ENCODE measurements at places on chromosomes 7 and 10.

DNA sequence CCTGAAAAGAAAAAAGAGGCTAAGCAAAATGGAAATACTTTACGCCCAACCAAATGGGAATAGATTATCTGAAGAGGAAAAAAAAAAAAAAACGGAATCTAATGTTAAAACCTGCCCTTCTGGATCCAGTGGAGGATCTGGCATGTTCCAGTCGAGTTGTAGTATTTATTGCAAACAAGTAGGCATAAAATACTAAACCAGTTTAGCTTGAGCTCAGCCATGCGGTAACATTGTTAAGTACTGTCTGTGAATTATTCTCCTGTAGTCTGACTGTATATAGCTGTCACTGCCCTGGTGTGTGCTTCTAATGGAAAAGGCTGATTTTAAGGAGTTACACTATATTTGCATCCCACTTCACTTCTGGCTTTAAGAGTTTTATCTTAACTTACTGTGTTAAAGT, 40.3 kb downstream of the CELF2 start:
- DNase-seq = no peak

- DNase-seq = no peak
Observed at GRCh38 chr7:150978126-150978789, at the start of gene KCNH2. Gene KCNH2 (minus strand): TSS chr7:150978321. CDS start chr7:150977913, 408 bp downstream.

DNA sequence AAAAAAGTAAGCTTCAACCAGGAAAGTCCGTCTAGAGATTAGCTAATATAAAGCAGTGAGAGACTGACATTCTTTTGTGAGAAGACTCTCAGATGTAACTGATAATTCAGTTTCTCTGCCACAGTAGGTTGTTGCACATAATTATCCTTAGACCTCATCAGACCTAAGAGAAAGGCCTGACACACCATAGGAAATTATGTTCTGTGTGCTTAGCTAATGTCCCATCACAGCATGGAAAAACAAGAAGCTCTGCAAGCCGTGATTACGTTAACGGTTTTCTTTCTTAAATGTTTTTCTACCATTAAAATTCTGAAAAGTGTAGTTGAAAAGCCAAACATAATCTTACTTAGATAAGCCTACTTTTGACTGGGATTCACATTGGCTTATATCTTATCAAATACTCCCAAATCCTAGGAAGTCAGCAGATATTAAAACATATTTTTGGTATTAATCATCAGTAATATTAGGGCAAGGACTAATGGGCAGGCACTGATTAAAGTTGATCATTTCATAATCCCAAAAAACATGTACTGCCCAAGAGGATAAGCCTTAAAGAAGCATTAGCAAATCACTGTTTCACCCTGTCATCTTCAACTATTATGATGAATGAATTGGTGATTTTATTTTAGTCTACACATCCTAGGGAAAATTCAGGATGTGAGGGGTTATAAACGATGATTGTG, 5.2 kb downstream of the CSTF2T start:
- no peak for DNase-seq

- DNase-seq = no peak
Observed at GRCh38 chr10:117339979-117340378, 35.3 kb downstream of the PDZD8 start.

GRCh38 chr10:36475746-36476145, 649.7 kb upstream of the ANKRD30A start:
- no peak for DNase-seq

DNA sequence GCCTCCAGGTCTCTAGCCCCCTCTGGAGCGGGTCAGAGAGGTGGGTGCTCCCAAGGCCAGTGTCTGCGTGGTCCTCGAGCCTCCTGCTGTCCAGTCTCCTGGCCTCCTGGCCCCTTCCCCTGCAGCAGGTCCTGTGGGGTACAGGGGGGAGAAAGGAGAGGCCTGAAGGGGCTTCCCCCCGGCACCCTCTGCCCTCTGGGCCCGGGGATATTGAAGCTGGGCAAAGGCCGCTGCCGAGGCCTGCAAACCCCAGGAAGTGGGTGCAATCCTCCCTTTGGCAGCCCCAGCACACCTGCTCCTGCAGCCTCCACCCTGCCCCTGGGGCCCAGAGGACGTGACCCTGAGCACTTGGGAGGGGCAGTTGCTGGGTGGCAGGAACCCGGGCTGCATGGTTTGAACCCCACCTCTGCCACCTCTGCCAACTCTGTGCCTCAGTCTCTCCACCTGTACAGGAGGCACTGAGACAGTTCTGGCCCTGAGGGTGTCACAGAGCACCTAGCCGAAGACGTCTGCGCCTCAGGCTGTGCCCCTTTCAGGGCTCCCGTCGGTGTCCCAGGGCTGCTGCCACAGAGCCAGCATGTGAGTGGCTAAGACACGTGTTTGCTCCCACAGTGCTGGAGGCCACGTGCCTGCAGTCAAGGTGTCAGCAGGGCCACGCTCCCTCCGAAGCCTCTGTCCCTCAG, 59.1 kb upstream of the INPP5A start:
- DNase-seq = no peak

DNA sequence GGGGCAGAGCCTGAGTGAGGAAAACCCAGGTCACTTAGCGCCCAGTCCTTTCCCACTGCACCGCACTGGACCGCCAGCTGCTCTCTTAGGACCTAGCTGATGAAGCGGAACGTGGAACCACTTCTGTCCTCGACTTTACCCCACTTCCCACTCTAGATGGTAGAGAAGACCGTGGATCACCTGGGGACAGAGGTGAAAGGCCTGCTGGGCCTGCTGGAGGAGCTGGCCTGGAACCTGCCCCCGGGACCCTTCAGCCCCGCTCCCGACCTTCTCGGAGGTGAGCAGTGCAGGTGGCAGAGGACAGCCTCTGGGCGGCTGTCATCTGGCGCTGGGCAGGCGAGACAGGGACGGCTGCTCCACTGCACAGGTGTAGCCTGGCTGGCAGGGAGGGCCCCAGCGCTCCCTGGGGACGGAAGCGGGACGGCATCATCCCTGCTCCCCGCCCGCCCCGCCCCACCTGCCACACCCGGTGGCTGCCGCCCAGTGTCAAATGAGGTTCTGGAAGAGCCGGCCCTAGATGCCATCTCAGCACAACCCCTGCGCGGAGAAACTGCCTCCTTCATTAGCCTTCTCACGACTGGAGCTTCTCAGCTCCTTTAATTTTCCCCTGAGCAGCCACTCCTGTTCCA, 11.7 kb downstream of the PLAC9 start:
- no peak for DNase-seq

- DNase-seq = no peak
Observed at GRCh38 chr10:77498829-77499228, 138.8 kb downstream of the KCNMA1 start.

All from activated CD8-positive, alpha-beta memory T cell treated with anti-CD3 and anti-CD28 coated beads for 1 hour (primary cell).